T-helper 2 cell (primary cell): ENCODE measurements at places on chromosomes 12 and 14.

- DNase-seq: no peak
Observed at GRCh38 chr14:20563971-20564370, 3.1 kb upstream of the RNASE9 start.

DNA sequence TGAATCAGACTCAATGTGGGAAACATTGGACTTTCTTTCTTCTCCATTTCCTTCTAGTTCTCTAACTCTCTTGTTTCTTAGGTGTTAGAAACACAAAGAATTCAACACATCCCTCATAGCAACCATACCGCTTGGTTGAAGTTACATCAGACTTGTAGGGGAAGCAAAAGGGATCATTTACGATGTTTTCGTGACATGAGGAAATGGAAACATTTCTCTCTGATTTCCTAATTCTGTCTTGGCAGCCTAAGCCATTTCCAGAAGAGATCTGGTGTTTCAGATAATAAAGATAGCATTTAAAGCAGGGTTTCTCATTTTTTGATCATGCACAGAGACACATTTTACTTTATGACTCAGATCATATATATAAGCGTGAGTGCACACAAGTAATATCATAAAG is 202.0 kb downstream of the TMEM132C start:
- no peak for DNase-seq

- peak; percentile 31 for DNase-seq
Observed at GRCh38 chr14:102805371-102805891, 28.2 kb downstream of the TRAF3 start.

- DNase-seq: no peak
Observed at GRCh38 chr14:90454041-90455000, 57.5 kb downstream of the CALM1 start.

- no peak for DNase-seq
Observed at GRCh38 chr12:74170645-74171477, 366.8 kb upstream of the ATXN7L3B start.

DNA sequence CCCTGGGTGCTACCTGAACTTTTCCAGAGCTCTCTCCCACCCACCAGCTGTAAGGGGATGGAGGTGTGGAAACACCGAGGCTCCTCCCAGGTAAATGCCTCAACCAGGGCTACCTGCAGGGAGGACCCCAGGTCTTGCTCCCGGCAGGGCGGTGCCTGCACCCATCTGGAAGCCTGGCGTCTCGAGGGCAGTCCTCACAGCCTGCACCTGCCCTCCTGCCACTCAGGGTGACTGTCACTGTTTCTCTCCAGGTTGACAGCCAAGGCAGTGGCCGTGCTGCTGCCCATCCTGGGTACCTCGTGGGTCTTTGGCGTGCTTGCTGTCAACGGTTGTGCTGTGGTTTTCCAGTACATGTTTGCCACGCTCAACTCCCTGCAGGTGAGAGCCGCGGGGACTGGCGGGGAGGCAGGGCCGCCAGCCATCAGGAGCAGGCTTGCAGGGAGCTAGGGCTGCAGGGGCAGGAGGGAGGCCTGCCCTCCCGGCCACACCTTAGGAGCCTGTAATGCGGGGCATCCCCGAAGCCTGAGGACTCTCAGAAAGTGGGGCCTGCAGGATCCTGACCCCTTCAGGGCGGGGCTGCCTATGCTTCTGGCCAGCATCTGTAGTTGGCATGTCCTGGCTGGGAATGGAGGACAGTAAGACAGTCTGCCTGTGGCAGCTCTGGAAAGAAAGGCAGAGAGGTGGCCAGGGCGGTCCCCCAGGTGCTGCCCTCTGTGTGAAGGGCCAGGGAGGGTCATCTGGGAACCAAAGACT is 182.3 kb downstream of the ADGRD1 start:
- no peak for DNase-seq

GRCh38 chr12:122064025-122064777 is 14.4 kb upstream of the MLXIP start:
- no peak for DNase-seq

DNA sequence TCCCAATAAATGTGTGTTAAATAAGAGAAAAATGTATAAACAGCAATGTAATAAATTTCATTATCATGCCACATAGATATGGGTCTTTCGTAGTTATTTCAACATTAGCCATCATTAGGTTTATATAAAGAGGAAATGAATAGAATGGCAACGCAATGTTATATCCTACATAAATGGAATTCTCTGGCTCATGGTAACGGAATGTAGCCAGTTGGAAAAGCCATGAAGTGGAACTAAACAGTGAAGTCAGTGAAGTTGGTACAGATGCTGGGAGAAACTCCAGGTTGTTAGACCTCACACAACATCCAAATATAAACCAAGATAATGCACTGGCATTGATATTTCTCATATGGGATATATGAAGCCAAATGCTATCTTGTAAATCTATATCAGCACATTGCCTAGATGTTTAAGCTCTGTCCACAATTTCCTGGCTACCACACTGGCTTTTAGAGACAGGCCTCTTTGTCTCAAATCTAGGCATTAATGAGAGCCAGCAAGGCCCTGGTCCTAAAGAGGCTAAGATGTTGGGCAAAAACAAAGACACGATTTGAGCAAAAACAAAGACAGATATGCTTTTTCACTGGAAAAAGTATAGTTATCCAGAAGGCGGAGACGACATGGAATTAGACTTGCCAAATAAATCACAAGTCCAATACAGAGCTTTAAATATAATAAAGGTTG is 861.0 kb downstream of the RPS29 start:
- no peak for DNase-seq

DNA sequence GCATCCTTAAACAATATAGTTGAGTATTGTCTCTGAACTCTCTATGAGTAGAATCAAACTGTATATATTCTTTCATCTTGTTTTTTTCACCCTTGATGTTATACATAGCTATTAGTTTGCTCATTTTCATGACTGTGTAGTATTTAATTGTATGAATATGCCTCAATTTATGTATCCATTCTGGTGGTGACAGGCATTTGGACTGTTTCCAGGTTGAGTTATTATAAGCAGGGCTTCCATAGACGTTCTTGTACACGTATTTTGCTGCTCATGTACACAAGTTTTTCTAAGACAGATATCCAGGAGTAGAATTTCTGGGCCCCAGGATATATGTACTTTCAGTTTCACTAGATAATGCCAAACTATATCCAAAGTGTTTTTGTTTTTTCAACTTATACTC is 211.4 kb downstream of the NTF3 start:
- no peak for DNase-seq

- DNase-seq: no peak
Observed at GRCh38 chr12:95017482-95017881, 14.0 kb upstream of the NDUFA12 start.
